ENCODE measurements at places on chromosomes 7 and 10.

DNA sequence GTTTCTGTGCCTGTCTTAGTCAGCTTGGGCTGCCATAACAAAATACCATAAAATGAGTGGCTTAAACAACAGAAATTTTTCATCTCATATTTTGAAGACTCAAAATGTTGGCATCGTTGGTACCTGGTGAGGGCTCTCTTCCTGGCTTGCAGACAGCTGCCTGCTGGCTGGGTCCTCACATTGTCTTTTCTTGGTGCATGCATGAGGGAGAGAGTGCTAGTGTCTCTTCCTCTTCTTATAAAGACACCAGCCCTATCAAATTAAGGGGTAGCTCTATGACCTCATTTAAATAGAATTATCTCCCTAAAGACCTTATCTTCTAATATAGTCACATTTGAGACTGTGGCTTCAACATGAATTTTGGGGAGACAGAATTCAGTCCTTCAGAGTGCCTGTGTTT is 39.9 kb downstream of the ST8SIA6 start:
- no peak for DNase-seq

DNA sequence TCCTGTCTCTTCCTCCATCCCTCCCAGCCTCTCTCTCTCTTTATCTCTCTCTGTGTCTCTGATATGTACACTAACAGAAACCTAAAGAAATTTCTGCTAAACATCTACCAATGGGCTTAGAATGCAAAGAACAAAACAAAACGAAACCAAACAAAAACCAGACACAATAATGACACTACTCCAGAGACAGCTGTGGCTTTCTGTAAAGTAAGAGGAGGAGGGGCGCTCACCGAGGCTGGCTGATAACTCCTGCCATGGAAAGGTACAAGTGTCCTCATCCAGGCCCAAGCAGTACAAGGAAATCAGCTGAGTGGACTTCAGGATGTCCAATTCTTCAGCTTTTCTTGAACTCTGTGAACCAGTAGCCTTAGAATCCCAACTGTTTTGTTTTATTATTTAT is 70.4 kb upstream of the FZD8 start:
- DNase-seq, result no peak

GRCh38 chr7:95668504-95669018 is 72.2 kb upstream of the PDK4 start:
- DNase-seq, result no peak

- no peak for DNase-seq
These were observed 186.4 kb downstream of the DKK1 start for GRCh38 chr10:52500476-52500875.

DNA sequence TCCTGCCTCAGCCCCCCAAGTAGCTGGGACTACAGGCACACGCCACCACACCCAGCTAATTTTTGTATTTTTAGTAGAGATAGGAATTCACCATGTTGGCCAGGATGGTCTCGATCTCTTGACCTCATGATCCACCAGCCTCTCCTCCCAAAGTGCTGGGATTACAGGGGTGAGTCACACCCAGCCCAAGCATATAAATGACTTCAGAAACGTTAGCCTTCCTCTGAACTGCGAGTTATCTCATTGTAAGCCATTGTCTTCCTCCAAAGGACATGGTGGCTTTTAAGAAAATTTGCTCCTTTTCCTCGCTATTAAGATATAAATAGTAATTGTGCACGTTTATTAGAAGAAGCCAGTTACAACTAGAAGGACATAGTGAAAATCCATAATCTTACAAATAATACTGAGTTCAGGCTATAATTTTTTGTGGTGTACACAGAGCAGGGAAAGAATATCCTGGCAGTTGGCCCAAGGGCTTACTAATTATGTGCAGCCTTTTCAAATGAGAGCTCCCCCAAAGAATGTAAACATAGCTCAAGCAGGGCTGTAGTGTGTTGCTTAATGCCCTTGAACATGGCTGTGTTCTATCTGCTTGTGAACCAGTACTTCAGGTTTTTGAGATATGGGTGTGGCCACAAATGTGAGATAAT is 495.8 kb downstream of the PARD3 start:
- DNase-seq, result no peak

DNA sequence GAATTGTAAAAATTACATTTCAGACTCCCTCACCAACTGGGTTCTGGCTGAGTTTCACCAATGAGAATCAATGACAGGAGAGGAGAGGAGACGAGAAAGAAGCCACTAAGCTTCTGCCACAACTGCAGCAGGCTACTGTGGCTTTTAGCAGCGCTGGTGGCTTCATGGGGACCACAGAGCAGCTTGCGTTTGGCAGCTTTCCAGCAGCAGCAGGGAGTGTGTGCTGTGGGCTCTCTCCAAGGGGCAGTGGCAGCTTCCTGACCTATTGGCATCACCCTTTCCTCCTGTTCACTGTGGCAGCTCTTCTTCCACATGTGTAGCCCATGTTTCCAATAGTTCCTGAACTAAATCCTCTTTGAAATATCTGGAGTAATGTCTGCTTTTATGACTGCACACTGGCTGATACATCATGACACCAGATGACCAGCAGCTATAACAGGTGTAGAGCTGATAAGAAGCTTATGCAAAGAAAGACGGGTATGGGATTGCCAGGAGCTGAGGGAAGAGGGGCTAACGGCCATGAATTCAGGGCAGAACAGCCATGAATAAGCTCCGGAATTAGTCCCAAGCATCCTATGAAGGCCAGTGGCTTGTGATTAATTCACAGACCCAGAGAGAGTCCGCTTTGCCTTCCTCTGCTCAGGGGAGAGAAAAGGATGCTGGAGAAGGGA is 46.8 kb downstream of the KCNH2 start:
- no peak for DNase-seq

DNA sequence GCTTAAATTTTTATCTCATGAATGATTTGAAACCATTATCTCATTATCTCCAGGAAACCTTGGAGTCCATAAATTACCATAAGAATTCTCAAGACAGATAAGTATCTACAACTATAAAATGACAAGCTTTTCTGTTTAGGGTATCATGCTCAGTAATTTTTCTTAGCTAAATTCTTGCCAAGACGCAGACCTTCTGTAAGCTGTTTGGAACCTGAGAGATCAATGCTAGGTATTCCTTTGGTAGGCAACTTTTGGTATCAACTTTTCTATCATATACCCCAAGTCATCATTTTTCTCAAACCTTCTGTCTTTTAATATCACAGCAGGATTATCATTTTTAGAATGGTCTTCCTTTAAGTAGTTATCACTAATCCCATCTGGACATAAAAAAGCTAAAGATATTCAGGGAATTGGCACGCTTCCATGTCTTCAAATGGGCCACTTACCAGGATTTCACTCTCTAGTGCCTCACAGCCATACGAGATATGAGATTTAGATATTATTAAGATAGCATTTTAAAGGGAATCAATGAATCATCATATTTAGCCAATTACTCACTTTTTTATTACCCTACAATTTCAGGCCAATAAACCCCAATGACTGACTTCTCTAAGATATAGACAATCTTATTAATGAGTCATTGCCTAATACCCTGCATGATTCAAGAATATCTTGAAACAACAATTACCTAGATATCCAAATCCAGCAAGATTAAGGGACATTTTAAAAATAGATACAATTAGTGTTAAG is 544.1 kb downstream of the HTR7 start:
- DNase-seq, result no peak

GRCh38 chr10:93369588-93370164 is 112.5 kb downstream of the MYOF start:
- DNase-seq, result no peak

GRCh38 chr7:80932536-80932935 is 13.7 kb upstream of the SEMA3C start:
- no peak for DNase-seq

- no peak for DNase-seq
These were observed 30.6 kb downstream of the CFAP46 start for GRCh38 chr10:132911786-132912097.

GRCh38 chr7:12716722-12717121 is 29.3 kb downstream of the ARL4A start:
- no peak for DNase-seq

DNA sequence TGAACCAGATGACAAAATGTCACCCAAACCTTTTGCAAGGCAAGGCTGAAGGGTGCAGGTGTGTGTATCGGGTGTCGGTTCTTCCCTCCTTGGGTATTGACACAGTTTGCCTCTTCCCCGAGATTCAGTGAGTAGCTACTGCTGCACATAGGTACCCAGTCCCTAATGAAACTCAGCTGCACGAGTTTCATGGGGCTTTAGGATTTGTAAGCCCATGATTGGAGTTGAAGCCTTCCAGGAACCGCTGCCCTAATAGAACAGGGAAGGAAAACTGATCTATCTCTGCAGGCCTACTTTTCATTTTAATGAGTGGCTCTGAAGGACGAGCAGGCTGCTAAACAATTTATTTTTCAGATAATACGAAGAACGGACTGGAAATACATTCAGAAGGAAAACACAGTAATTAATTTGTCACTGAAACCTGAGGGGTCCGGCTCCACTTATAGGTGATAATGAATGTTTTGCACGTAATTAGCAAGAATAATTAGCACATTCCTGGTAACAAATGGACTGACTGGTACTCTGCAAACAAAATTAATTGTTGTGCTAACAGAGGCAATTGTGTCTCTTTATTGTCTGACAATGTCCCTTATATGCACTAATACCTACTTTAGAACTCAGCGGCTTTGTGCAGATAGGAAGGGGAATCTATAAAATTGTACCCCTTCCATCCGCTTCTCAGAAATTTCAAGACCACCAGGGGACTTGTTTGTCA is 49.6 kb upstream of the FZD8 start:
- DNase-seq, result no peak

GRCh38 chr10:109475711-109476421 is 447.4 kb downstream of the XPNPEP1 start:
- DNase-seq, result no peak

DNA sequence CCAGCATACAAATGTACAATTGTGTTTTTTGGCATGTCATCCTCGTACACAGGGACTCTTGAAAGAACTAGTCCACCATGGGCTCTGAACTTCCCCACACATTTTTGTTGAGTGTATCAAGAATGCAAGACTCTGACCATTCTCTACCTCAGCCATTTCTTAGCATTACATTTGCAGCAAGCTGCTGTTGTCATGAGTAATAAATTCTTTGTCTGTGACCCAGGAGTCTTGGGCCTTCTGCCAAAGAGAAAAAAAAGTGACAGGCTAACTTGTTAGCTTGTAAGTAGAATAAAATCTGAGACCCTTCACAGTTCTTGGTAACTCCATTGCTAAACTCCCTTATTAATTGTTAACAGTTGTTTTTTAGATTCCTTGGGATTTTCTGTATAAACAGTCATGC is 542.3 kb upstream of the MBL2 start:
- no peak for DNase-seq

DNA sequence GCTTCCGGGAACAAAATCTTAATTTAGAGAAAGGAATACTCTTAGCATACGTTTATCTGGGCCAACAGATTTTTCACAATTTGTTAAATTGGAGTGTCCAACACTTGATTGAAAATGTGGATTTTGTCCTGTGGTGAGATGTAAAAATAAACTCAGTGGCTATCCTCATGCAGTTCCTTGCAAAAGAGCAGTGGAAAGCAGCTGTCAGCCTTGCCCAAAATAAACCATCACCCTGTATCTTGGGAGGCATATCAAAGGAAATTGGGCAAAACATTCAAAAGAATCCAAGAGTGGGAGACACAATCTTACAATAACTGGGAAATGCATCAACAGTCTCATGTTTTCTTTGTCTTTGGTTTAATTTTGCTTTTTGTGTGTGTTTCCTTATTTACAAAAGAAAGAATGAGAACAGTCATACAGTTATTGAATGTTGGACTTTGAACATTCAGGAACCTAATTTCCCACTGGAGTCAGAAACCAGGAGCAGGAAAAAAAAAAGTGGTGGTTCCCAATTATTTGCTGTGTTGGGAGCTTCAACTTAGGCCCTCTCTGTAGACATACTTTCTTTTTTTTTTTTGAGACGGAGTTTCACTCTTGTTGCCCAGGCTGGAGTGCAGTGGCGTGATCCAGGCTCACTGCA is 44.4 kb upstream of the DGKI start:
- no peak for DNase-seq

GRCh38 chr10:50917486-50917885 is 32.1 kb upstream of the A1CF start:
- DNase-seq, result no peak

DNA sequence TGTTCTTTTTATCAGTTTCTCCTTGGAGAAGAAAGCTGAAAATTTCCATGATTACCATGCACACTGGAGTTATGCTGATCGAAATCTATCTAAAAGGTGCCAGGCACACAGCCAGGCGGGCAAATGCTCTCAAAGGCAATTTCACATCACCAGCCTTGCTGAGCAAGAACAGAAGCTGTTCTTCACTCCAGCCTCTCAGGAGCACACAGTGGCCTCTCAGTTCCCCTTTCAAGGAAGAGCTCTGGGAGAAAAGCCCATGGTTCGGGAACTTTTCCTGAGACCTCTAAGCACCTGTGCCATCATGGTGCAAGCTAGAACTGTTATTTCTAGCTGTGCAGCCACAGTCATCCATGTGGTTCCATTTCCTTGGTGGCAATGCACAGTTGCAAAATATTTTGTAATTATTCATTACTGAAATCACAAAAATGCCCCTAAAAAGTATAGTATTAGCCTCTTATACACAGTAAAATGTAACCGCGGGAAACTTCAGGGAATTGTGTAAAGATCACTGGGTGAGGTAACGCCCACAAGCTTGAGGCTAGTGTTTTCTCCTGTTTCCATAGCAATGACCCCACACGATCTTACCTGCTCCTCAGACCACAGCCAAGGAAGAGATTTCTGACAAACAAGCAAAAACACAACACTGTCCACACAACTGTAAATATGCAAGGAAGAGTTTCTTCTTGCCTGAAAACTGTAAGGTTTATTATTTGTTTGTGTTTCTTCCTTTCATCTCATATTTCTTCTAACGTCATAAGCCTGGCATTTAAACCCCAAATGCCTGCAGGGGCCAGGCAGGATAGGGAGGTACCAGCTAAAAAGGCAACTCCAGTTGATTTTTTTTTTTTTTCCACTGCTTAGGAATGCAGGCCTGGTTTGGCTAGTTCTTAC is 121.2 kb downstream of the FAM107B start:
- peak; percentile 75 for DNase-seq

DNA sequence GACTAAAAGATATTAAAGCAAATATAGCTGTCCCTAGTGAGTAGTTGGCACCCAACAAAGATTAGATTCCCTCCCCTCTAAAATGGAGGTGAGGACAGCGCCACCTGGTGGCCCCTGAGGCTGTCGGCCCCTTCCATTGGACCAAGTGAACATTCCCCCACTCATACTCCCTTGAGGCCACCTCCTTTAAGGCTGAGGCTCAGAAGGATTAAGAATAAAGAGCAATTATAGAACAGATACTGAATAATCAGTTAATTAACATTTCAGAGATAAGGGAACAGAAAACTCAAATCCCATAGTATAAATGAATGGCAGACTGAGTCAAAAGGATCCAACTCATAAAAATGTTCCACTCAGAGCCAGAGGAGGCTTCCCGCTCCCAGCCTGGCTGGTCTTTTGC is 130.4 kb upstream of the GHITM start:
- peak; percentile 76 for DNase-seq

DNA sequence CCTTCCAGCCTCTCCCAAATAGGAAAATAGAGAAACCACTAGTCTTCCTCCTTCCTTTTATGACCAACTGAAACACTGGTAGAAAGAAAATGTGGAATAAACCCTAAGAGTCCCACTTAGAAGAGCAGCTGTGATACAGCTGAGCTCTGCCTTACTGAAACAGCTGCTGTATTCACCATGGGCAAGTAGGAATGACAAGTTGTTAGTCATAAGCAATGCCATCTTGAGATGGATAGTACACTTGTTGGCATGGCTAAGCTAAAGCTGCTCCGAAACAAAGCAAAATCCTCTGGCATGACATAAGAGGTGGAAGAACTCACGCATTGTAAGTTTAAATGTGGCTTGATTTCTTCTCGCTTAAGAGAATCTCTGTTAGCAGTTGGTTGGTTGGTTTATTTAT is 48.3 kb upstream of the TMEM236 start:
- DNase-seq, result no peak
